Stimulated activated CD8-positive, alpha-beta memory T cell treated with anti-CD3 and anti-CD28 coated beads, Interleukin-4, amount 100 ng/mL, for 24 hours (primary cell): ENCODE measurements at places on chromosomes 16 and 17.

- no peak for DNase-seq
These were observed 12.2 kb upstream of the SLC52A1 start for GRCh38 chr17:5047446-5047845.

- peak; percentile 63 for DNase-seq
These were observed at the start of gene ATP1B2 for GRCh38 chr17:7650509-7651096. Gene ATP1B2 (plus strand): TSS chr17:7650926. CDS start chr17:7651519, 593 bp downstream.

DNA sequence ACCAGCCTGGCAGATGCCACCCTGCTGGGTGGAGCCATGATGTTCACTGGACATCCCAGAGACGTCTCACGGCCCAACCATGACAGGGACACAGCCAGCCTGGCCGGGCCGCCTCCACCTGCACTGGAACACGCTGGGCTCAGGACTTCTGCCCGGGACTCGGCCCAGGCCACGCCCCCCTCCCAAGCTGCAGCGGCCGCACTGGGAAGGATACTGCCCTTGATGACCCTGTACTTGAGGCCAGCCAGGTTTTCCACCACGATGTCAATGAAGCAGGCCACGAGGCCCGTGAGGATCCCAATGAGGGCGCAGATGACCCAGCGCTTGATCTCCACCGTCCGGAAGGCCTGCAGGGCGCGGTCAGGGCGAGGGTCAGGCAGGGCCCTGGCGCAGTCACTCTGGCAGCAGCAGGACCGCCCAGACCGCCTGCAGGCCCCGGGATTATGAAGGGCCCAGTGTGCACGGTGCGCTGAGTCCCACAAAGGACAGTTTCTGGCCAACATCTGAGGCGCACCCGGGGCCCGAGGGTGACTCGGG lies 14.2 kb downstream of the CLCN7 start:
- no peak for DNase-seq

- DNase-seq = no peak
These were observed 115.4 kb downstream of the SHISA6 start for GRCh38 chr17:11356371-11356770.

DNA sequence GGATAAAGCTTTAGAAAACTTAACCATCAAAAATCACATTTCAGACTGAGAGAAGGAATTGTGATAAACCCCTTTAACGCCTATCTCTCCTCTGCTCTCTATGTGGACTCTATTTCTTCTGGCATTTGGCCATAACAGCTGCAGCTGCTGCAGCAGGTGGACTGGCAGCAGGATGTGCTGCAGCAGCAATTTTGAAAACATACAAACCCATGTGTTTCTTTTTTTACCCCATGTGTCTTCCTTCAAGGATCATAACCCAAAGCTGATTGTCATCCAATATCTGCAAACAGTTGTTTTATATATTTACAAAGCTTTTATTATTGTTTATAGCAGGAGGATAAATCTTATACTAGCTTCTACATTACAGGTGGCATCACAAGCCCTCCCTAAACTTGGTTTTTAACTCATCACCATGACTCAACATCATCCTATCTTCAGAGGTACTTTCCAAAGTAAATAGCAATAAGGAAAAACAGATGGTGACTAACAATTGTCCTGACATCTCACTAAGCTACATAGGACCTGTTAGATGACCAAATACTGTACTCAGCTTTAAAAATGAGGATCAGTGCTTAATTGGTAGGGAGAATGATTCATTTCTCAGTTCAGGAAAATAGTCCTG lies 14.5 kb upstream of the KRTAP9-2 start:
- no peak for DNase-seq

DNA sequence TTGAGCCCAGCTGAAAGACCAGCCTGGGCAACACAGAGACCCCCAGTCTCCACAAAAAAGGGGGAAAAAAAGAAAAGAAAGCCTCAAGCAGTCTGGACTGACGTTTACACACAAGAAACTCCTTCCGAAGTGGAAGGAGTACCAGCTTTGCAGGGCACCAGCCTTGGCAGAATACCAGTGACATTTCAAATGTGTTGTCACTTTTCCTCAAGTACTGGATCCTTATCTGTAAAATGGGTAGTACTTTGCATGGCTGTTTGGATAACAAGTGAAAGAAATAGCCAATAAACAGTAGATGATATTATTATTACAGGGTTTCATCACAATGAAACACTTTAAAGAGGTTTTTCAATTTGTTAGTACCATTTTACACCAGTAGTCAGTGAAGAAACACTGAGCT lies 14.2 kb downstream of the YWHAE start:
- no peak for DNase-seq

- DNase-seq = no peak
These were observed 62.6 kb downstream of the C16orf78 start for GRCh38 chr16:49436181-49436580.

GRCh38 chr17:57577751-57578607 lies 167.1 kb downstream of the CCDC182 start:
- DNase-seq = no peak

GRCh38 chr17:83180996-83181481 lies 101.6 kb downstream of the METRNL start:
- no peak for DNase-seq

- no peak for DNase-seq
These were observed 53.6 kb downstream of the TEX2 start for GRCh38 chr17:64209356-64209941.

DNA sequence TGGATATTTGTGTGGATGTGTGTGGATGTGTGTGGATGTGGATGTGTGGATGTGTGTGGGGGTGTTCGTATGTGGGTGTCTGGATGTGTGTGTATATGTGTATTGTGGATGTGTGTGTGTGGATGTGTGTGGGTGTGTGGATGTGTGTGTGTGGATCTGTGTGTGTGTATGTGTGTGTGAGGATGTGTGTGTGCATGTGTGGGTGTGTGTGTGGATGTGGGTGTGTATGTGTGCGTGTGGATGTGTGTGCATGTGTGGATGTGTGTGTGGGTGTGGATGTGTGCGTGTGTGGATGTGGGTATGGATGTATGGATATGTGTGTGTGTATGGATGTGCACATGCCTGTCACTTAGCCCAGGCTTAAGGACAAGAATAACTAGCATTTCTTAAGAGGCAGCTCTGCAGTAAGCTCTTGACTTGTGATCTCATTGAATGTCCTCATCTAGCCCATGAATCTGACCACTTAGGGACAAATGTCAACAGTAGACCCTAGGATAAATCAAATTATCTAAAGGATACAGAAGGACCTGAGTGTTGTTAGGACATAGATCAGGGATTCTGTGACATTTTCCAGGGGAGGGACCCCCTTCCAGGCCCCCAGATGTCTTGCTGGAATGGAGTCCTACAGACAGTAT lies 83.5 kb downstream of the BMERB1 start:
- no peak for DNase-seq
